SHP77 treated with DMSO at 0.1 percent for 48 hours (cell line): ENCODE measurements at places on chromosomes 3 and 15.

GRCh38 chr15:81288040-81288439, 35.9 kb downstream of the STARD5 start:
- DNase-seq: no peak

DNA sequence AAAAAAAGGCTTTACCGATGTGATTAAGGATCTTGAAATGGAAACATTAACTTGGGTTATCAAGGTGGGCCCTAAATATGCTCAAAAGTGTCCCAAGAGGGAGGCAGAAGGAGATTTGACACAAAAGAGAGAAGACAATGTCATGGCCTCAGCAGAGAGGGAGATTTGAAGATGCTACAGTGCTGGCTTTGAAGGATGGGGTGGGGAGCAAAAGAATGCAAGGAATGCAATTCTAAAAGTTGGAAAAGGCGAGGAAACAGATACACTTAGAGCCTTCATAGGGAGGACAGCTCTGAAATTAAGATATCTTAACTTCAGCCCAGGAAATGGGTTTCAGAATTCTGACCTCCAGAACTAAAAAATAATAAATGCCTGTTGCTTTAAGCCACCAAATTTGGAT, 314.5 kb upstream of the CCDC54 start:
- DNase-seq: no peak

GRCh38 chr3:136390574-136390973, 140.4 kb downstream of the PCCB start:
- DNase-seq: no peak

DNA sequence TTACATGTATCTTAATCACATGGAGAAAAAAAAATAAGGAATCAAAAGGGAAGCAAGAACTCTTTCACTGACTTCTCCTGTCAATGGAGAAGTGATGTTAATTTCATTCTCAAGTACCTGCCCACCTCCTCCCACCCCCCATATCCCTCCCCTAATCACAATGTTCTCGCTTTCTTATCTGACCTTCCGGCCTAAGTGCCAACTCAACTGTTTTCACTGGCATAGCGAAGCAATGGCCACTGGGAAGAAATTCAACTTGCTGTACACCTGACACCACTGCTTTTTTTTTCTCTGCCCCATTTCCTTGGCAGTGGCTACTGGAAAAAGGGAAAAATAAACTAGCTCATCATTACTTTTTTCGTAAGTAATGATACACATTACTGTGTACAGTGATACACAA, 3.8 kb downstream of the SGO1 start:
- no peak for DNase-seq

DNA sequence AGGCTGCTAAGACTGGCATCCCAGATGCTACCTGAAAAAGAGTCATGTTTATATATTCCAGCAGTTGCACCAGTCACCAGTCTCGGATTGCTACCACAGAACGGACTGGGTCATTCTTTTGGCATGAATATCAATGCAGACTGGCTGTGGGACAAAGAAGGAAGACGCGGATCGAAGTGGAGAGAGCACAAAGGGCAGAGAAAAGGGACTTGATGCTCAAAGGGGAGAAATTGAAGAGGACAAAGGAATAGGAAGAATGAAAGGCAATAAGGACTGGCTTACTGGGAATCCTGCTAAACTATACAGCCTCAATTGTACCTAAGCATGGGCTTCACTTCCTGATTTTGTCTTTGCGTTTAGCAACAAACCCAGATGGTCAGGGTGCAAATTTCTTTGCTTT, 15.3 kb upstream of the DIS3L start:
- no peak for DNase-seq

GRCh38 chr3:61761694-61762430, 200.5 kb downstream of the PTPRG start:
- DNase-seq: no peak

DNA sequence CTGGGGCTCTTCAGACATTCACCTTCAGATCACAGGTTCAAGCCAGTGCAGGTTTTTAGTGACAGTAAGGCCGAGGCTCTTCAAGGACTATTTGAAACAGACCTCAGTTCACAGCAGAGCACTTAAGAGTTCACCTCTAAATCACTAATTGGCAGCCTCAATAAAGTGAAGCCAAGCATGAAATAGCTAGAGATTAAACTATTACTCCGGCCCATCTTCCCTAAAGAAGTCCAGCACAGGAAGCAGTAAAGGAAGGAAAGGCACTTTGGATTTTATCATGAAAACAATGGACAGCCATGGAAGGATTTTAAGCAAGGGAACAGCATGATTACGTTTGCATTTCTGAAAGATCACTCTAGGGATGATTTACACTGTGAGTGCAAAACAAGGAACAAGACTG, 27.6 kb upstream of the ARL6 start:
- no peak for DNase-seq

GRCh38 chr3:194837457-194838127, 151.9 kb downstream of the FAM43A start:
- no peak for DNase-seq

DNA sequence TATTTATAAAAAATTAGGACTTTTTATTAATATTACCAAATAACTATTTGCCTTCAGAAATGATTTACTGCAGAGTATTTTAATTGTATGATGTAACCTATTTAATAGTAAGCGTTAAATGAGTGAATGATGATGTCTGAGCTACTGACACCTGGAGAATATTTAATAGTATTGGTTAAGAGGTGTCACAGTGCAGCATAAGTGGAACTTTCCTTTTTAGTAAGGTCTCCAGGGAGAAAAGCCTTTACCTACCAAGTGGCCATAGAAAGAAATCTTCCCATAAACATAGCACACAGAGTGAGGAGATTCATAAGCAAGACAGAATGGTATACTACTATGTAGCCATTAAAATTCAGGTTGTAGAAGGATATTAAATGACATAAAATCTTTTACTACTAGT, 441.7 kb downstream of the TBL1XR1 start:
- no peak for DNase-seq

- DNase-seq: peak; percentile 27
Observed at GRCh38 chr3:159711560-159712333, 276.9 kb upstream of the IL12A start.

GRCh38 chr3:31288641-31289100, 244.1 kb upstream of the STT3B start:
- DNase-seq: no peak

GRCh38 chr15:48177383-48177765, 721 bp downstream of the MYEF2 start:
- DNase-seq: no peak

DNA sequence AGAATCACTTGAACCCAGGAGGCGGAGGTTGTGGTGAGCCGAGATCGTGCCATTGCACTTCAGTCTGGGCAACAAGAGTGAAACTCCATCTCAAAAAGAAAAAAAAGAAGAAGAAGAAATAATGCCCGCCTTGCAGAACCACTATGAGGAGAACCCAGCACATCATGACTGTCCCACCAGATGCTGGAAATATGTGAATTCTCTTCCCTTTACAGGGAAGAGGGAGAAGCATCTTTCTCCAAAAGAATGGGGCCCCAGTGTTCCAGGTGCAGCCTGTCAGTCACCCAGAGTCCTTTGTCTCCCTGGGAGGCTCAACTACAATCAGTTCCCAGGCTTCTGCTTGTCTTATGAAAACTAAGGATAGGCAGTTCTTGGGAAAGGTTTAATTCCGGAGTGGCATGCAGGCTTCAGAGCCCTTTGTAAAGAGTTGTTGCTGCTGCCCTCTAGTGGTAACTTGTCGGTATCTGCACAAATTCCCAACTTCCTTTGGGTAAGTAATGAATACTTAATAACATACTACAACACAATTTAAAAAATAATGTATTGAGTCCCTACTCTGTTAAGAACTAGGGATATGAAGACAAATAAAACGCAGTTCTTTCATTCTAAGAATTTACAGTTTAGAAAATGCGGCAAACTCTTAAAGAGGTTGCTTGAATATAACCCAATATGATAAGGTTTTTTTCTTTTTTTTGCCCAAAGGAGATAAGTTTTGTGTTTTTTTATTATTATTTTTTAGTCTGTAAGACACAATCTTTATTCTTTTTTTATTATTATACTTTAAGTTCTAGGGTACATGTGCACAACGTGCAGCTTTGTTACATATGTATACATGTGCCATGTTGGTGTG, 18.6 kb upstream of the TICRR start:
- peak; percentile 13 for DNase-seq

DNA sequence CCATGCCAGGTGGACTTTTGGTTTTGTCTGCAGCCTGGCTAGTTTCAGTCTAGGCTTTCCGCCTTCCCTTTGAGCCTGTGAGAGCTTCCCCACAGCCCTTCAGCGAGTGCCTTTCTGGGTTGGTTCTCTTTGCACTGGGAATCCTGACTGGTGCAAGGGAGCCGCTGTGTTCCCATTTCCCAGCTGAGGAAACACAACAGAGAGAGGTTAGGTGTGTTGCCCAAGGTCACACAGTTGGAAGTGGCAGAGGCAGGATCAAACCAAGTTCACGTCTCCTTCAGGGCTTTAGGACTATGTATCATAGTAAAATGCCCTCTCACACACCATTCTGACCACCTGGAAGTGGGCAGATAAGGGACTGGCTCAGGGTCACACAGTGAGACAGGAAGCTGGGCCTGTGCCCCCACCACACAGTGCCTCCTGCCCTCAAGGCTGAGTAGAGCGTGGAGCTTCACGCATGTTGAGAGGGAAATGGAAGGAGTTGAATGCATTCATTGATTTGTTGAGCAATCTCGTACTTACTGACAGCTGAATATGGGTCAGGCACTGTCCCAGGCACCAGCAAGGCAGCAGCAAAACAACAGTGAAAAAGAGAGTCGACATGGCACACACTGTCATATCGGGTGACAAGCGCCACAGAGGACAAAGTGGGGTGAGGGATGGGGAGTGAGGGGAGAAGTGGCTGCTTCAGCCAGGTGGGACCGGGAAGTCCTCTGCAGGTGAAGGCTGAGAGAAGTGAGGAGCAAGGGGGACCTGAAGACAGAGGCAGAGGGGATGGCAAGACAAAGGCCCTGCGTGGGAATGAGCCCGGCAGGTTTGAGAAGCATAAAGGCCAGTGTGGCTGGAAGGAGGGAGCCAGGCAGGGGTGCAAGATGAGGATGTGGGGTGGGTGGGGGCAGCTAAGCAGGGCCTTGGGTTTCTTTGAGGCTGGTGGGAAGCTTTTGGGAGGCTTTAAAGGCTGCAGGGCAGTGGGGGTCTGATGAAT, 12.3 kb upstream of the ANPEP start:
- no peak for DNase-seq
